Karpas-422 (cell line): ENCODE measurements at places on chromosomes 12 and 14. TPM values are rescaled to one million over a fixed set of nuclear protein-coding genes. Genes with fewer than 3 reads are reported as not detected.

RAB2B gene
- total RNA-seq = 37.6 and 40.3 TPM in 2 replicates

MSI1 gene
- total RNA-seq = not detected in 2 replicates

TMEM179 gene
- not detected in 2 replicates for total RNA-seq

OR6C4 gene
- not detected in 2 replicates for total RNA-seq

PLXNC1 gene
- total RNA-seq = 7.9 and 11.9 TPM in 2 replicates

AKAP5 gene
- 0.22 and 0.56 TPM in 2 replicates for total RNA-seq

SIRT4 gene
- total RNA-seq = 0.54 and 0.67 TPM in 2 replicates

ERBB3 gene
- total RNA-seq = not detected in 2 replicates

ANKS1B gene
- 13.3 and 23.4 TPM in 2 replicates for total RNA-seq

GALNT16 gene
- total RNA-seq = 0.15 TPM in 1 of 2 replicates, not detected in the other

ACACB gene
- 6.5 and 12.3 TPM in 2 replicates for total RNA-seq

NRXN3 gene
- total RNA-seq = not detected in 2 replicates

SIX6 gene
- not detected in 2 replicates for total RNA-seq

APOF gene
- total RNA-seq = not detected in 2 replicates

TMEM121 gene
- total RNA-seq = 0.18 TPM in 1 of 2 replicates, not detected in the other

KLRB1 gene
- not detected in 2 replicates for total RNA-seq

RNASE1 gene
- not detected in 2 replicates for total RNA-seq

CHURC1 gene
- 84.9 and 136 TPM in 2 replicates for total RNA-seq

TAS2R8 gene
- 0.52 TPM in 1 of 2 replicates, not detected in the other for total RNA-seq

SOAT2 gene
- total RNA-seq = not detected in 2 replicates

CYP46A1 gene
- 0.52 and 1.3 TPM in 2 replicates for total RNA-seq

C14orf39 gene
- total RNA-seq = not detected in 2 replicates

XRCC3 gene
- 36.7 and 70.5 TPM in 2 replicates for total RNA-seq

PABPN1 gene
- total RNA-seq = 126 and 195 TPM in 2 replicates

RAB5B gene
- 43.8 and 62.4 TPM in 2 replicates for total RNA-seq

ACVRL1 gene
- not detected in 2 replicates for total RNA-seq

KCNK10 gene
- total RNA-seq = 0.07 and 0.76 TPM in 2 replicates

LTBR gene
- not detected in 2 replicates for total RNA-seq

CIDEB gene
- total RNA-seq = 7.1 and 9.9 TPM in 2 replicates

MORN3 gene
- 0.25 and 1.6 TPM in 2 replicates for total RNA-seq

PLBD1 gene
- total RNA-seq = not detected in 2 replicates

CD163L1 gene
- 19.4 and 34.4 TPM in 2 replicates for total RNA-seq

POU6F1 gene
- 1.6 and 3.2 TPM in 2 replicates for total RNA-seq

NFE2 gene
- total RNA-seq = not detected in 2 replicates

CDKN3 gene
- 57.8 and 96.1 TPM in 2 replicates for total RNA-seq

ANG gene
- total RNA-seq = 0.32 and 1.9 TPM in 2 replicates

KRT4 gene
- total RNA-seq = not detected in 2 replicates

HOXC12 gene
- not detected in 2 replicates for total RNA-seq

KRT75 gene
- not detected in 2 replicates for total RNA-seq

DTD2 gene
- 54.7 and 86.1 TPM in 2 replicates for total RNA-seq

MGP gene
- total RNA-seq = not detected in 2 replicates

NGB gene
- total RNA-seq = not detected in 2 replicates

DHRS1 gene
- total RNA-seq = 27.1 and 35.9 TPM in 2 replicates

CCDC175 gene
- total RNA-seq = not detected in 2 replicates

P3H3 gene
- 3.1 and 8.3 TPM in 2 replicates for total RNA-seq

C12orf56 gene
- total RNA-seq = not detected in 2 replicates

TMEM233 gene
- total RNA-seq = not detected in 2 replicates

SLC25A47 gene
- total RNA-seq = not detected in 2 replicates
